ENCODE measurements at places on chromosomes 7 and 10.

- DNase-seq, result no peak
Measured at GRCh38 chr7:157018328-157018996, 8.0 kb upstream of the MNX1 start.

DNA sequence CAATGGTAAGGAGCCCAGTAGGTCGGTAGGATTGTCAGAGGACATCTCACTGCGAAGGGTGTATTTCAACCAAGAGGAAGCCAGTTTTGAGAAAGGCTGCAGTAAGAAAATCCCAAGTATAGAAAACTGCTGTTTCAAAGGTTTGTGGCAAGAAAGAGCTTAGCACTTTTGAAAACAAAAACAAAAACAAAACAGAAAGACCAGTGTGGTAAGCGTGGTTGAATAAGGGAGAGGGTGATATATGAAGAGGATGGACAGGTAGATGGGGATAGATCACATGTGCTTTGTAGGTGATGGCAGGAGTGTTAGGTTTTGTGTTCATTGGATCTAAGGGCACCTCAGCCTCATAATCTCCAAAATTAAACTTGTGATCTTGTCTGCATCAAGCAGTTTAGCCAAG is 141.6 kb upstream of the WNT16 start:
- DNase-seq, result no peak

GRCh38 chr7:74526780-74527179 is 73.1 kb downstream of the GTF2IRD1 start:
- no peak for DNase-seq

- no peak for DNase-seq
Measured at GRCh38 chr7:146346096-146346495, 229.5 kb downstream of the CNTNAP2 start.

GRCh38 chr7:102155821-102156441 is 130.7 kb upstream of the SH2B2 start:
- no peak for DNase-seq

GRCh38 chr7:94700926-94701554 is 45.1 kb upstream of the SGCE start:
- DNase-seq, result no peak

- DNase-seq, result no peak
Measured at GRCh38 chr10:10498781-10499180, 518.9 kb upstream of the CELF2 start.

DNA sequence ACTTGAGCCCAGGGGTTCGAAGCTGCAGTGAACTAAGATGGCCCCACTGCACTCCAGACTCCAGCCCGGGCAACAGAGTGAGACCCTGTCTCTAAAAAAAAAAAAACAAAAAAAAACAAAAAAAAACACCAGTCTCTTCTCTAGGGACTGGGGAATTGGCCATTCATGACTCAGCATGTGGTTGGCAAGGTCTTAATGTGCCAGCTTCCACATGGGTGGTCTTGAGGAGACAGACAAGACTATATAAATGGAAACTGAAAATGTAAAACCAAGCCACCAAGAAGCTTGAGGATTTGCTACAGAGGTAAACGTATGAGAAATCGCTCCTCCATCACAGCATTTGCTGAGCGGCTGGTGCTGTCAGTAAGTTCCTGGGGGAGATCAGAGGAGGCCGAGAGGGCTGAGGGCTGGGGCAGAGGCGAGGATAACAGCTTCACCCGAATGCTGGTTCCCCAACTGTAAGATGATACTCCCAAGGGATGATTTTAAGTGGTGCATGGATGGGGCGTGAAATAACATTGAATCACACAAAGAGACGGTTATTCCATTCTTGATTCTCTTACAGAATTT is 128.7 kb downstream of the C10orf105 start:
- no peak for DNase-seq

DNA sequence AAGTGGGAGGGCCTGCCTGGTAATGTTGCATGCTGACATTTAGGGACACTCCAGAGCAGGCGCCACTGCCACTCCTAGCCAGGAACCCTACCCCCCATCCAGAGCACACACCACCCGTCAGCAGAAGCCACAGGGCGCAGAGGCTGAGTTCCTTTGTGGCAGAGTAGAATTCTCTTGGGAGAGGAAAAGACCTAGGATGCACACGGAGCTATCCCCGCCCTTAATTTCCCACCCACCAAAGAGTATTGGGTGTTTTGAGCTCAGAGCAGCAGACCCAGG is 702 bp upstream of the INSYN2A start:
- DNase-seq, result no peak

- no peak for DNase-seq
Measured at GRCh38 chr10:5613481-5614154, 52.8 kb downstream of the ASB13 start.

- no peak for DNase-seq
Measured at GRCh38 chr7:42046483-42046882, 190.5 kb downstream of the GLI3 start.

- no peak for DNase-seq
Measured at GRCh38 chr7:149109969-149110368, 16.2 kb downstream of the ZNF425 start.

- no peak for DNase-seq
Measured at GRCh38 chr7:7522421-7522820, 13.3 kb downstream of the COL28A1 start.

DNA sequence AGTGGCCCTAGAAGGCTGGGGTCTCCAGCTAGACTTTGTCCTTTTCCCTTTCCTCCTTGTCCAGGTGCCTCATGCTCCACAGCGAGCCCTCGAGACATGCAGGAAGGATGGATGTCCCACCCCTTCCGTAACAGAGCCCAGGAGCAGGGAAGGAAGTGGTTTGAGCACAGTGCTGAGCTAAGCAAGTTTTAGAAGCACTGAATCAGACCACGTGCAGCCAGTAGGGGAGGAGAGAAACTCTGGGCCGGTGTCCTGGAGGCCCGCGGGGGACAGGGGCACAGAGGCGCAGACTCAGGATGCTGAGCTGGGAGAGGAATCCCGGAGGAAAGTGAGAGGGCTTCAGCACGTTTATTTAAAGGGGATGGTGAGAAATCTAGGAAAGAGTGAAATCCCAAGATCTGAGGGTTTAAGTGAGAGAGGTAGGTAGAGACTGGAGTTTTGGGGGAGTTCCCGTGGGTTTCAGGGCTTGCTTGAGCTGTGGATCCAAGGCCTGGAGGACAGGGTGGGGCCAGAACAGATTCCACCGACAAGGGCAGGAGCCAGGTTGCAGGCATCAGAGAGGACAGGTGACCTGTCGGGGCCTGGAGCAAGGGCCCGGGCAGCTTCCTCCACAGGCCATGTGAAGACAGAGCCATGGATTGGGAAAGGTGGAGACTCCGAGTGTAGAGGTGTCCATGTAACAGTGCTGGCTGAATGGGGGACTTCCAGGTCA is 4.4 kb upstream of the IRF5 start:
- no peak for DNase-seq

DNA sequence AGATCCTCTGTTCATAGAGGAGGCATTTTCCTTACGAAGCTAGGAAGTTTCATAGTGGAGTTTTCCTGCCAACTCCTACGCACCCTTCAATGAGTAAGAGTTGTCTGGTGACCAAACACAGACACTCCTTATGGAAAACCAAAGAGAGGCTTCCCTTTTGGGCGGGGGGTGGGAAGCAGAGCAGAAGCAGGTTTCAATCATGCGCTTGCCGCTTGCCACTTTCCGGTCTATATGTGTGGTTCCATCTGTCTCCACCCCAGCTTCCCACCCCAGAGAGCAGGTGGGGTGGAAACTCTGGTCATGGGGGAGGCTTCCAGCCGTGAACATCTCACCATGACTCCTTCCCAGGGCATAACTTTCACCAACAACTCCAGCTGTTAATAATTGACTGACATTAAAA is 68.8 kb upstream of the GRB10 start:
- DNase-seq, result no peak

- no peak for DNase-seq
Measured at GRCh38 chr7:155001756-155002410, 1.0 kb downstream of the PAXIP1 start.

- no peak for DNase-seq
Measured at GRCh38 chr7:103446049-103446520, at the start of gene SLC26A5. Gene SLC26A5, minus strand, starts transcription at chr7:103446207. Its CDS starts 24,693 bp downstream, at chr7:103421514.

DNA sequence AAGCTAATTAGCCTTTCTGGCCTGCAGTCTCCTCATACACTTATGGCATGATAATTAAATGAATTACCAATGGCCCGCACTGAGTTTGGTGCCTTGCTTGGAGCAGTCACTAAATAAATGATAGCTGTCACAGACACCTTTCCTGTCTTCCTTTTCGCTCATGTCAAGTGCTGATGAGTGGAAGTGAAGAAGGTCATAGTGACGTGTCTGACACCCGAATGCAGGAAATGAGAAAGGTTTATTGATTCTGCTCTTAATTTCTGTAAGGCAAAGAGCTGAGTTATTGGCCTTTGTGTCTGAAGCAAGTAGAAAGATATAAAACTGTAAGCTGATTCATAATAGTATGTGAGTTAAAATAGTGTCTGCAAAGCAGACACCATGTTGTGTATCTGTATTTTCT is 13.2 kb upstream of the ESYT2 start:
- DNase-seq, result no peak

DNA sequence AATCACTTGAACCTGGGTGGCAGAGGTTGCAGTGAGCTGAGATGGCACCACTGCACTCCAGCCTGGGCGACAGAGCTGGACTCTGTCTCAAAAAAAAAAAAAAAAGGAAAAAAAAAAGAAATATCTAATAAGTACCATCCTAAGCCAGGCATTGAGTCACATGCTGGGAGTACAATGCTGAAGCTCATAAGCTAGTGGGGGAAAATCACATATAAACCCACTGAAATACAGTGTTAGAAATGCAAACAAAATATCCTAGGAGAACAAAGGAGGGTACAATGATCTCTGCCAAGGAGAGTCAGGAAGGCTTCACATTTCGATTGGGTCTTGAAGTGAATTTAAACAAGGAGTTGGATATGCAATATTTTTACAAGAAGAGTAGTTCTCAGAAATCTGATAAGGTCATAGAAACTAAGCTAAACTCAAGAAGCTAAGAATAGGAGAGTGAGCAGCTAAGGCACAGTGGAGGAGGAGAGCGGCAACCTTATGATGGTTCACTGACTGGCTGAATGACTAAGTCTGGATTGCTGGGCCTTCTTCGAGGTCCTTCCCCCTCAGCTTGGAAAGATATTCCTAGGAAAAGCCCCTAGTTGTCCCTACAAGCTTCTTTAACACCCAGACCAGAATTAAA is 115.5 kb downstream of the PHTF2 start:
- no peak for DNase-seq

DNA sequence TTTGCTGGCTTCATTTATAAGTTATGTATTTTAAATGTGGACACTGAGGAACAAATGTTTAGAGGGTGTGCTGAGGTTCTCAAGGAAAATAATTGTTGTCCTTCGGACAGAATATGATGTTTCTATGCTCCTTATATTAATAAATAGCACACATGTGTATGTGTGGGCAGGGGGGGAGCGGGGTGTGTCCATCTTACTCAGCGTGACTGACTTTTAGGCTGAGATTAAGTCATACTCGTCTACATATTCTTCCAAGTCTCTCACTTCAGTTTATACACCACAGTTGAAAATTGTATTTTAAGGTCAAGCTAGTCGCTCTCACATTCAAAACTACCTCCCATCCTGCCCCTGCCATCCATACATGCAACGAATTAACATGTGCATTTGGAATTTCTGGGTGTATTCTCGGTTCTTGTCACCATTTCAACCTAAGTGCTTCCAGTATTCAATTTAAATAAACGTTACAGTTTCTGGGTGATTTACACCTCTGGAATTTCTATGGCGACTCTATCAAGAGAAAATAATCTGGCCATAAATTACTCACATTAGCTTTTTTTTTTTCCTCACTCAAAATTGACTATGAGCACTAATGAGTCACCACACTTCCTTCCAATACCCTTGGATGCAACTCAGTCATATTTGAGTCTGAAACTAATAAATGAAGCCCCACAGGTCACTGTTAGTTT is 3.3 kb downstream of the PCDH15 start:
- no peak for DNase-seq

DNA sequence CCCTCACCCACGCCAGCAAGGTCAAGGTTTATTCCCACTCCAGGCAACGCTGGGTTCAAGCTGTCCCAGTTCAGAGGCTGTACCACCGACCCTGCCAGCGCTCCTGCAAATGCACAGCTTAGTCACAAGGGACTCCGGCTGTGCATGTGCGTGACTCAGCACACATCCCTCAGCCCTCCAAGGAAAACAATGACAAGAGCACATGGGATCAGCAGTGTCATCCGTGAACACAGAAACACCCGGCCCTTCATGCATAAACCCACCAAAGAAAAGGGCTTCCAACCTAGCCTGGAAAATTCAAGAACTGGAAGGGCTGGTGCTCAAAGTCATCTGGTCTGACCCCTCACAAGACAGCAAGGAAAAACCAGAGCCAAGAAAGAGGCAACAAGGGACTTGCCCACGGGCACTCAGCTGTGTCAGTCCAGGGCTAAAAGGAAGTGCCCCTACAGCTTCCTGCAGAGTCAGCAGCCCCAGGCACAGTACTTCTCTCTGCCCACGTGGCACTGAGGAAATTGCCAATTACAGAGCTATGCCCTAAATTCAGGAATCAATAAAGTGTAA is 106.1 kb downstream of the KCNMA1 start:
- DNase-seq, result no peak

- DNase-seq, result no peak
Measured at GRCh38 chr10:110093722-110094121, 85.9 kb downstream of the ADD3 start.

GRCh38 chr7:34332006-34332405 is 326.0 kb upstream of the NPSR1 start:
- DNase-seq, result no peak

- DNase-seq, result no peak
Measured at GRCh38 chr10:113491967-113492565, 60.8 kb upstream of the HABP2 start.

- no peak for DNase-seq
Measured at GRCh38 chr7:127782654-127783559, 130.9 kb downstream of the SND1 start.

- no peak for DNase-seq
Measured at GRCh38 chr10:70927189-70927943, 39.0 kb upstream of the PCBD1 start.

DNA sequence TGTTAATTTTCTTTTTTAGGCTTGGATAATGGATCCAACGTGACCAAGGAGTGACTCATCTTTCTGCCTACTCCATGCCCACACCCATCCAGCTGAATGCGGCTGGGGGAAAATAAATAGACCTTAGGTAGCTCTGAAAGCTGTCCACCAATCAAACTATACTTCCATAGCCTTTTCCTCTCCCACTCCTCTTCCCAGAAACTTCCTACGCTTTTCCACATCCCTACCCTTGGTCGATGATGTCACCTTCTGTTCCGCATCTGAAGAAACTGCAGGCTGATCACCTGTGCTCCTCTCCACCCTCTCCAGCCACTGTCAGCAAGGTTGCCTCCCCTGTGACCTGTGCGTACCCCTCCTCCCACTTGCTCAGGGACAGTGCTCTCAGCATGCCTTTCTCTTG is 359.8 kb upstream of the KLF6 start:
- DNase-seq, result no peak

- no peak for DNase-seq
Measured at GRCh38 chr10:58621379-58622077, 108.9 kb downstream of the BICC1 start.

DNA sequence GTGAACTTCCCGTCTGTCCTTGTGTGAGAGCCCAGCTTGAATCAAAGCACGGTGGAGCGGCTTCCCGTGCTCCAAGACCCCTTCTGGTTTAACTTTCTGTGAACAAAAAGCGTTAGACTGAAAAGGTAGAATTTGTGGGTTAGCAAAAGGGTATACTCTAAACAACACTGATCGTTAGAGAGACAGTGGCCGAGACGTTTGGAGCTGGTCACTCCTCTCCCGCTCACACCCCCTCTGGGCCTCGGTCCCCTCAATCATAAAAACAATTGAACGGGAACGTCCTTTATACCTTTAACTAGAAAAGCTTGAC is 502 bp downstream of the PRKRIP1 start:
- DNase-seq, result no peak

- DNase-seq, result no peak
Measured at GRCh38 chr10:67127441-67127840, 201.6 kb downstream of the LRRTM3 start.
